ENCODE measurements at places on chromosomes 1 and 21.

GRCh38 chr1:9233241-9233941 is 1.2 kb upstream of the H6PD start:
- DNase-seq = peak; percentile 53

- DNase-seq = no peak
These were observed 683 bp downstream of the LRRC8D start for GRCh38 chr1:89821322-89822108.

GRCh38 chr1:81414488-81415015 is 386.2 kb upstream of the ADGRL2 start:
- DNase-seq = no peak

- DNase-seq = no peak
These were observed 190.6 kb downstream of the KIF26B start for GRCh38 chr1:245345191-245345884.

GRCh38 chr1:64171797-64172281 is 31.6 kb upstream of the UBE2U start:
- no peak for DNase-seq

DNA sequence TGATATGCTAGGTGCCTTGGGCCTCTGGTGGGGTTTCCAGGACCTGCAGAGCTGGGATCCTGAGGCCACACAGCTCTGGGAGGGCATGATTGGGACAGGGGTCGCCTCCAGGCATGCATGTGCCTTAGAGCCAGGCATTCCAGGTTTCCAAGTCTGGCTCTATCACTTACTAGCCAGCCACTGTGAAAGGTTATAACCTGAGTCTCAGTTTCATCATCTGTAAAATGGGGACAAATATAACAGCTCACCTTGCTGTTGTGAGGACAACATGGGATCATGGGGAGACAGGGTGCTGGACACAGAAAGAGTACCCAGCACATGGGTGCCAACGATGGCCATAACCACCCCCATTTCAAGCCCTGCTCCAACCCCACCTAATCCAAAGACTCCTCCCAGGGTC is 2.7 kb downstream of the CHI3L1 start:
- no peak for DNase-seq

GRCh38 chr1:59520827-59521418 is 224.0 kb downstream of the FGGY start:
- DNase-seq = no peak

Measured in hypothalamus (tissue), 51 donors.